NAMALWA (cell line): ENCODE measurements at places on chromosomes 5 and 9.

DNA sequence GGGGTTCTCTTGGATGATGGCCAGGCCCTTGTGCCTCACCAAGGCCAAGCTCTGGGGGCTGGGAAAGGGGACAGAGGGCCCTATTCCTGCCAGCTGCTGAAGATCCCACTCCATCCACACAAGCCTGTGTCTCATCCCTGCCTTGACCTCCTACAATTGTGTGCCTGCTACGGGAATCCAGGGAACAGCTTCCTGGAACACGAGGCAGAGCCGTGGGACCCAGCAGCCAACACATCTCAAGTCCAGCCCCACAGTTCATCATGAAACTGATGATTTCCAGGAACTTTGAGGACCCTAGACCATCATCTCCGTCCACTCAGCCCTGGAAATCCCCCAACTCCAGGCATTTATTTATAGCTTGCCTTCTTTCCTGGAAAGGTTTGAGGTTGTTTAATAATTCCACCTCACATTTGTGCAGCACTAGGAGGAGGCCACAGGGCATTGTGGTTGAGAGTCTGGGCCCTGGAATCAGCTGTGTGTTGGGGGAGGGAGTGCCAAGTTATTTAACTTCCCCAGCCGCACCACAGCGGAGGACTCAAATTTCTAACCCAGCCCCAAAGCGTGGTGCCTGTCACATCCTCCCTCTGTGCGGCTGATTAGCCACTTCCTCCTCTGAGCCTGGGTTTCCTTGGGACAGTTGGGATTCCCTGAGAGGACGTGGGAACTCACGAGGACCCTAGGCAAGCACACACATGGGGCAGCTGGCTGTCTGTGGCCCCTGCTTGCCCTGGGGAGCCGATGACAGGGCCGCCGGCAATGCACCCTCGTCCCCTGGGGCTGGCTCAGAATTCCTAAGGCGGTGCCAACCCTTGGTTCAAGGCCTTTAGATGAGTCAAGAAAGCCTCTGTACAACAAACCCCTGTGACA lies 58.2 kb upstream of the GGTA1 start:
- no peak for DNase-seq

- DNase-seq: no peak
These were observed 65.7 kb upstream of the SELENOP start for GRCh38 chr5:42877431-42877830.

DNA sequence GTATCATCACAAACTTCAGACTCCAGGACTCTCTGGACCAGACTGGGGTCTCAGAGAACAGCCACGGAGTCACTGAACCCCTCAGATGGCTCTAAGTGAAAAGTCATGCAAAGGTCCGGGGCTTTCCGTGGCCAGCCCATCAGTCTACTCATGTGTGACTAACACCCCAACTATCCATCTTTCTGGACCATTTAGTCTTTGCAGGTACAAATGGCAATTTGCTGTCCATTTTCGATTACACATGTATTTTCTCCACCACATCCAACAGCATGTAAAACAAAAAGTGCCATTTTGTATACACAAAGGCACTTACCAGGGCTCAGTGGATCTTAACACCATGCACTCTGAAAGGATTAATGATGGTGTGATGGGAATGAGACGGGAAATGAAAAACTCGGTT lies 387.7 kb downstream of the BNC2 start:
- no peak for DNase-seq

DNA sequence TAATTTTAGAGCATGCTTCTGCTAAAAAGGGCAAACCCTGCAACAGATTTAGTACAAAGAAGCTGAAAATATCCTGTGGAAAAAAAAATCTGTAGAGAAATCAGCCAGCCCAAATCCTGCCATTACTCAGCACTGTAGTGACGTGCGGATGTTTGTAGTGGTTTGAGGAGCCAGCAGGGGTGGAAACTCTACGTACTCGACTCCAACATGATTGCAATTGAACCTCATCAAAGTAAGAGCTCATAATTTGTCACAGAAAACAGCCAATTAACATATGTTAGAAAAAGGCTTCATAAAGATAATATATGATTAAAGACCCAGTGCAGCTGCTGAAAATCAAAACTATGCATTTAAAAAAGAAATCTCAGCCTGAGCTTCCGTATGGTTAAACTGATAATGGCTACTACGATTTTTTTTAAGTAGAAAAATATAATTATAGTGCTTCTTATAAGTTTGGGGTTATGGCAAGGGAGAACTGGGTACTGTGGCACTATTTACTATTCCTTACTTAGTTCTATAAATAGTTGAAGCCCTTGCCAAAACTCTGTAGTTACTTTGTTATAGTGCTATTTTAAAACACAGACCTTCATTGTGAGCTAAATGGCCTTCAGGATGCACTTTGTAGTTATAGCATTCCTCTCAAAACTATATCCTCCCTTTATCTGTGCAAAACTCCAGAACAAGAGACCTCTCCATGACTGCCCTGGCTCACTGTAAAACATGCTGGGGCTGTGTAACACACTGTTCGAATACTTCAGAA lies 49.4 kb downstream of the MEF2C start:
- DNase-seq: peak; percentile 80

- DNase-seq: no peak
These were observed 701.3 kb upstream of the ACO1 start for GRCh38 chr9:31683116-31683515.

DNA sequence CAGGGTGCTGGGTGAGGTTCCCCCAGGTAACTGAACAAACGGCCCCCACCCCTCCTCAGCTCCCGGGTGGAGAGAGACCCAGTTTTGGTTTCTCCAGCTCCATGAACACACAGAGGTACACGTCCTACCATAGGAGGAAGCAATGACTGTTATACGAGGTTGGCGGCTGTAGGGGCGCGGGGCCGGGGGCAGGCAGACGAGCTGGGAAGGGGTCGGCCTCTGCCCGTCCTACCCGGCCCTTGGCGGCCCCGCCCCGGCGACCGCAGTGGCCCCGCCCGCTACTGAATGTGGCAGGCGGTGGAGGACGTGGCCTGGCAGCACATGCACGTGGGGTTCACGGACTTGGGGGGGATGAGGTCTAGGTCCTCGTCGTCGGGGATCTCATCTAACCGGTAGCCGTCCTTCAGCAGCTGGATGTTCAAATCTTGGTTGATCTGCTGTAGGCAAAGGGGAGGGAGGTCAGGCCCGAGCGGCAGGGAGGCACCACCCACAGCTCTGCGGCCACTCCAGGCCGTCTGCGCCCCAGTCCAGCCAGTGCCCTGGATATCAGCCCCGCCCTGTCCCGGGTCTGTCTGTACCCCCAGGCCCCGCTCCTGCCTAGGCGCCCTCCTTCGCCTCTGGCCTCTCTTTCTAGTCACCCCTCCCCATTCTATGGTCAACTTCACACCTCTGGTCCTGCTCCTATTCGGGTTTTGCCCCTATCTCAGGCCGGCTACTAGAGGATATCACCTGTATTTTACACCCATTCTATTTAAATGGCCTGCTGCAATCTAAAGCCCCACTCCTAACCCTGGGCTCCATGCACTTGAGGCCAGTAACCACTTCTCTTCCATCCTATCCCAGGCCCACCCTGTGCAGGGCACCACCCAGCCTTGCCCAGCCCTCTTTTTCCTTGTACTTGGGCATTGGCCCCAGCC lies 24.2 kb upstream of the MYORG start:
- no peak for DNase-seq
